ENCODE measurements at places on chromosomes 3 and 15. TPM values are rescaled to one million over a fixed set of nuclear protein-coding genes. Genes with fewer than 3 reads are reported as not detected.

RBP2 gene
- not detected for total RNA-seq

DNA sequence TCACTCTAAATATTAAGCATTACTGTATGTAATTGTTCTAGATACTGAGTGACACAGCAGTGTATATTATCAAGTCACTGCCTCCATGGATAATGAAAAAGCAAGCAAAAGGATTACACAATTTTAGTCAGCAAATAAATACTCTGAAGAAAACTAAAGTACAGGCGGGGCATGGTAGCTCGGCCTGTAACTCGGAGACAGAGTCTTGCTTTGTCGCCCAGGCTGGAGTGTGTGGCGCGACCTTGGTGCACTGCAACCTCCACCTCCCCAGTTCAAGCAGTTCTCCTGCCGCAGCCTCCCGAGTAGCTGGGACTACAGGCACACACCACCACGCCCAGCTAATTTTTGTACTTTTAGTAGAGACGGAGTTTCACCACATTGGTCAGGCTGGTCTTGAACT lies 32.7 kb downstream of the RBM6 start:
- H3K4me3 ChIP-seq = no peak overlapping the region
- peaks cover 5% of the 10 kb centered on the region for H3K36me3 ChIP-seq
- H3K4me1 ChIP-seq = no peaks in the 10 kb centered on the region

DNA sequence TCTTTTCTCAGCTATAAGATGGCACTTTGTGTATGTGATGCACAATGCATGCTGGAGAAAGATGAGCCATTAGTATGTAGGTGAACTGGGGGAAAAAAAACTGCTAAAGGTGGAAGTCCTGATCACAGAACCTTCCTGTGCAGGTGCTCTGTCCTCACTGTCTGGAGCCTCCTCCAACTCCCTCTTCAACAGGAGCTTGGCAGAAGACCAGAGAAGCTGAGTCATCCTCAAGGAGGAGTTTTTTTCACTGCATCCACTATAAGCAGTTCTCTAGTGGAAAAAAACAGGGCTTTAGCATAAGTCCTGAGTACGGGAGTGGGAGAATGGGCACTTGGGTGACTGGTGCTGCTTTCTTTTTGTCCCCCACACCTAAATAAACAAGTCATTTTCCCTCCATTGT lies 168.4 kb upstream of the CADPS start:
- no peaks in the 10 kb centered on the region for H3K36me3 ChIP-seq
- H3K27me3 ChIP-seq = no peaks in the 10 kb centered on the region
- no peak overlapping the region for H3K27ac ChIP-seq
- H3K4me1 ChIP-seq = no peaks in the 10 kb centered on the region
- H3K4me3 ChIP-seq = no peak overlapping the region
- DNase-seq = no peak

GPR149 gene
- not detected for total RNA-seq

DNA sequence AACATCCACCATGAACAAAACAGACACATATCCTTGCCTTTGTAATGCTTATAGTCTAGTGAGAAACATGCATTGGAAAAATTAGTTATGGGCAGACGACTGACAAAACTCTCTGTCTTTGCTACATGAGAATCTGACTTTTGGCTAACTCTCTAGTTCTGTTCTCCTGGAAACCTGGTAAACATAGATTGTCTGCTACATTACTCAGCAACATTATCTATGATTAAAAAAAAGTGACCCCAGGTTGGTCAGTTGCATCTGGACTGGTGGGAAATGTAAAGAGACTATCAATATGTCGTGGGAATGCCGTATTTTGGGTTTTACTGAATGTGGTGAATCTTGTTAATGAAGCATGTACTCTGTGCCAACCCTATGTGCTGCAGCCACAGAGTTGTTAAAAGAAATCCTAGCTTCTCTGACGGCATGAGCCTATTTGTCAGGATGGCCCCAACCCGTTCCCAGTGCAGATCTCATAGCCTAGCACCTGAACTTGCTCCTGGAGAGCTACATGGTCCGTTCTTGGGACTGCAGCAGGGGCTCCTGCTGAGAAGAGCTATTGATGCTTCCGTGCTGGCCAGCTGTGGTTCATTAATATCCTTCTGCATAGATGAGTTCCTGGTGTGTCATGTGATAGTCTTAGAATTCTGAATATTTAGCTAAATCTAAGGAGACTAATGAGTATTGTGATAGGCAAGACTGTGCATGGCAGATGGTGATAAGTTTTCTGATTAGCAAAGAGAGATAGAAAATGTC lies 311.7 kb upstream of the ZNF717 start:
- no peaks in the 10 kb centered on the region for H3K4me1 ChIP-seq
- H3K4me3 ChIP-seq = no peak overlapping the region
- H3K36me3 ChIP-seq = no peaks in the 10 kb centered on the region
- no peak for DNase-seq
- H3K27me3 ChIP-seq = no peaks in the 10 kb centered on the region

DNA sequence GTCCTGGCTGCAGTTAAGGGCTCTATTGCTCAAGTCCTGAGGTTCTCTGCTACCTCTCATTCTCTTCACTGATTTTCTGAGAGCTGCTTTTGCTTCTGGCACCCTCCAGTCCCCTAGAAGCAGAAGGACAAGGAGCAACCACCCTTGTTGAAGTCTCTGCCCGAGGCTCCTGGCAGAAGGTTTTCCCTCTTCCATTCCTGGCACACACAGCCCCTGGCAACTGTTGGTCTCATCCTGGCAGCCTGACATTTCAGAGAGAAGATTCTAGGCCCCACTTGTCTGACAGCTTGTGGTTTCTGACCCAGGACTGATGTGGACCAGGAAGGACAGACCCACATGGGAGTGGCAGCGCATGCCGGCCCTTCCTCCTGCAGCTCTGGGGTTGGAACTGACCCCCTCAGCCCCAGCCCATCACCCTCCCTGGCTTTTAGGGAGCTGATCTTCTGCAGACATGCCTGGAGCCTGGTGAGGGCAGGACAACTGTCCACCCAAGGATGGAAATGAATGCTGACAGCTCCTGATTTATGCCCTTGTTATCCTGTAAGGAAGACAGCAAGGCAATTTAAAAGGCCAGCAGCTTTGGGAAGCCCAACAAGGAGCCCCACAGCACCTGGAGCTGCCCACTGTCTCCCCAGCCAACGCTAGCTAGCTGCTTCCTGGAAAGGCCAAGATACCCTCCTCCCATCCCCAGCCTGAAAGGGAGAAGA lies 13.0 kb upstream of the NTRK3 start:
- no peak for DNase-seq
- no peak overlapping the region for H3K27ac ChIP-seq
- H3K4me3 ChIP-seq = no peak overlapping the region
- no peaks in the 10 kb centered on the region for H3K36me3 ChIP-seq
- no peaks in the 10 kb centered on the region for H3K4me1 ChIP-seq

DNA sequence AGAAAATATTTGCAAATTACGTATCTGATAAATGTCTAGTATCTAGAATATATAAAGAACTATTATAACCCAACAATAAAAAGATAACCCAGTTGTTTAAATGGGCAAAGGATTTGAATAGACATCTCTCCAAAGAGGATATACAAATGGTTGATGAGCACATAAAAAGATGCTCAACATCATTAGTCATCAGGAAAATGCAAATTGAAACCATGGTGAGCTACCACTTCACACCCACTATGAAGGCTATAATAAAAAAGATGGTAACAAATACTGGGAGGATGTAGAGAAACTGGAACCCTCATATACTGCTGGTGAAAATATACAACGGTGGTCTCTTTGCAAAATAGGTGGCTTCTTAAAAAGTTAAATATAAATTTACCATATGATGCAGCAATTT lies 28.0 kb downstream of the RAD51 start:
- no peaks in the 10 kb centered on the region for H3K27me3 ChIP-seq
- no peak for DNase-seq
- H3K36me3 ChIP-seq = no peaks in the 10 kb centered on the region
- no peak overlapping the region for H3K4me3 ChIP-seq

DNA sequence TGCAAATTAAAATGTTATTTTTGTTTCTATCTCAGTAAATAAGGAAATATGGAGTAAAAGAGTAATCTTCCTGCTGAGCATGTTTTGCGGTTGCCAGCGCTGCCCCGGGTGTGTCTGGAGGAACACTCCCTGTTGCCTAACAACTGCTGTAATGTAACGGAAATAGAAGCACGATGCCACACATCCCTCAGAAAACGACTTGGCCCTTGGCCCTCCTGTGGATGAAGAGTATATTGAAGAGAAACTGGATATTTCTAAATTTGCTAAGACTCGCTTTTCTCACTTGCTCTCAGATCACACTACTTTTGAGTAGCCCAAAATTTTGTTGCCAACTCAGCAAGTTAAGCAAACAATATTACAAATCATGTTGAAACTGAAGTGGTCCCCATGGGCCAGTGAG lies 18.9 kb downstream of the CX3CR1 start:
- no peak overlapping the region for H3K27ac ChIP-seq
- H3K4me3 ChIP-seq = no peak overlapping the region
- H3K4me1 ChIP-seq = no peaks in the 10 kb centered on the region
- H3K27me3 ChIP-seq = no peaks in the 10 kb centered on the region

DNA sequence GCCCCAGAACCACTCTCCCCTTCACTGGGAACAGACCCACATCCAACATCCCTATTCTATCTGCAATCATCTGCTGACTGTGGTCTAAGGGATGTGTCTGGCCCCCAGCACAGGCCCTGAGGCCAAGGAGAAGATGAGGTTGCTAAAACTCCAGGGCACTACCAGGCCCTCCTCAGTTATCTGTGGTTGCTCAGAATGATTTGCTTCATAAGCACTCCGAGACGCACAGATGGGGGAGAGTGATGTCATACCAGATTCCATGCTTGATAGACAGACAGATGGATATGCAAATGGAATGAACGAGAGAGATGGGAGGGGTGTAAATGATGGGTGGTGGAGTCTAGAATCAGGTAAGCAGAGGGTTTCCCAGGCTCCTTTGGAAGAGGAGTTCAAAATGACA lies 57.8 kb downstream of the CEMIP start:
- no peaks in the 10 kb centered on the region for H3K27me3 ChIP-seq
- no peak for DNase-seq
- H3K27ac ChIP-seq = no peak overlapping the region
- H3K4me3 ChIP-seq = no peak overlapping the region
- H3K4me1 ChIP-seq = no peaks in the 10 kb centered on the region

- DNase-seq = no peak
- no peaks in the 10 kb centered on the region for H3K27me3 ChIP-seq
- H3K36me3 ChIP-seq = no peaks in the 10 kb centered on the region
- H3K27ac ChIP-seq = no peak overlapping the region
- H3K4me3 ChIP-seq = no peak overlapping the region
Observed at GRCh38 chr3:172913911-172914655, 163.6 kb downstream of the ECT2 start.

DNA sequence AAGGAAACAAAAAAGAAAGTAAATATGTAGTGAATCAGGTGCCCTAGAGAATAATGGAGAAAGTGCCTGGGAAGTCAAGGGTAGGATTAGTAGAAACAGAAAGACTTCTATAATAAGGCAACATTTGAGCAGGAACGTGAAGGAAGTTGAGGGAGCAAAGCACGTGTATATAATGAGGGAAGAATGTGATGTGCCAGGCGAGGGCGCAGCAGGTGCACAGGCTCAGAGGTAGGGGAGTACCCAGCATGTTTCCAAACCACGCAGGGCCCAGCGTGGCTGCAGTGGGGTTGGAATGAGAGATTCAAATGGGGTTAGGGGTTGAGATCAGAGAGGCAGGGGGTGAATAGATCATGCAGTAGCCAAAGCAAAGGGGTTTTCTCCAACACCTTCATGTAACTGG lies 91.9 kb upstream of the VGLL4 start:
- H3K27me3 ChIP-seq = no peaks in the 10 kb centered on the region
- no peaks in the 10 kb centered on the region for H3K36me3 ChIP-seq
- H3K4me3 ChIP-seq = no peak overlapping the region
- H3K27ac ChIP-seq = no peak overlapping the region

- H3K27me3 ChIP-seq = no peaks in the 10 kb centered on the region
- H3K36me3 ChIP-seq = no peaks in the 10 kb centered on the region
- no peak overlapping the region for H3K27ac ChIP-seq
- H3K4me3 ChIP-seq = no peak overlapping the region
- DNase-seq = no peak
- H3K4me1 ChIP-seq = no peaks in the 10 kb centered on the region
Observed at GRCh38 chr3:27289769-27290413, 79.3 kb downstream of the NEK10 start.

GRCh38 chr3:24151594-24151993 lies 206.5 kb downstream of the NR1D2 start:
- no peak overlapping the region for H3K4me3 ChIP-seq
- H3K27me3 ChIP-seq = no peaks in the 10 kb centered on the region
- H3K36me3 ChIP-seq = no peaks in the 10 kb centered on the region
- no peak overlapping the region for H3K27ac ChIP-seq
- no peak for DNase-seq

DNA sequence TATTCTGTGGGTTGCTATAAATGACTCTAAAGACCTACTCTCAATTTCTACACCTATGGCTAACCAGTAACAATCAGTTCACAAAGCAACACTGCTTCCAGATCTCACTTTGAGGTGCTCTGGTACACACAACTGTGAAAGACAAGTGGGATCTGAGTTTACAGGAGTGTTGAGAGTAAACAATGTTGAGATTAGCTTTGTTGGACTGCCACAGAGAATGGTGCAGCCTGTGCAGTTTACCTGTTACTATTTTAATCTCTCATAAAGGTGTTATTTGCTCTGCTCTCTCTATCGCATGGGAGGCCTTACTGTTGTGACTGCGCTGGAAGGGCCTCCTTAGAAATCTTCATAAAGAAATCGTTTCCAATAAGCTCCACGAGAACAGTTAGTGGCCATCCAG lies 112.0 kb downstream of the SOX2 start:
- H3K27me3 ChIP-seq = no peaks in the 10 kb centered on the region
- no peak for DNase-seq
- H3K36me3 ChIP-seq = no peaks in the 10 kb centered on the region
- no peak overlapping the region for H3K4me3 ChIP-seq
- H3K4me1 ChIP-seq = no peaks in the 10 kb centered on the region

IL16 gene
- total RNA-seq = 6.8 TPM

DNA sequence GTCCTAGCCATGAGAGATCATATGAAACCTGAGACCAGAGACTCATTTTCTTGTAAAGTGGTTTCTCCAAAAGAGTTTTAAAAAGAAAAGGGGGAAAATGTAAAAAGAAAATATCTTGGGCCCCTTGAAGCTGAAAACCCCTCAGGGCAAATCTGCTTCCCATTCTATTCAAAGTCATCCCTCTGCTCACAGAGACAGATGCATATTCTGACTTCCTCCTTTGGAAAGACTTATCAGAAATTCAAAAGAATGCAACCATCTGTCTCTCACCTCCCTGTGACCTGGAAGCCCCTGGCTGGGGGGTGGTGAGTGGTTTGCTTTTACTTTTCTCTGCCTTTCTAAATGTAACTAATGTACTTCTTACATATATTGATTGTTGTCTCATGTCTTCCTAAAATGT lies 1154.8 kb downstream of the NSUN3 start:
- H3K4me1 ChIP-seq = no peaks in the 10 kb centered on the region
- no peak for DNase-seq
- no peaks in the 10 kb centered on the region for H3K36me3 ChIP-seq
- H3K4me3 ChIP-seq = no peak overlapping the region
- H3K27me3 ChIP-seq = no peaks in the 10 kb centered on the region

- no peak overlapping the region for H3K4me3 ChIP-seq
- H3K36me3 ChIP-seq = no peaks in the 10 kb centered on the region
- DNase-seq = no peak
- H3K27me3 ChIP-seq = no peaks in the 10 kb centered on the region
Observed at GRCh38 chr3:130737622-130738021, 9.0 kb downstream of the PIK3R4 start.

- H3K27me3 ChIP-seq = no peaks in the 10 kb centered on the region
- no peak for DNase-seq
- no peaks in the 10 kb centered on the region for H3K36me3 ChIP-seq
- no peak overlapping the region for H3K27ac ChIP-seq
- H3K4me1 ChIP-seq = no peaks in the 10 kb centered on the region
Observed at GRCh38 chr15:39709941-39710340, 72.7 kb downstream of the FSIP1 start.

- DNase-seq = no peak
- H3K4me3 ChIP-seq = no peak overlapping the region
- H3K4me1 ChIP-seq = no peaks in the 10 kb centered on the region
- H3K36me3 ChIP-seq = no peaks in the 10 kb centered on the region
- no peaks in the 10 kb centered on the region for H3K27me3 ChIP-seq
- no peak overlapping the region for H3K27ac ChIP-seq
Observed at GRCh38 chr3:135869439-135870105, 96.0 kb upstream of the PPP2R3A start.

Data from right lobe of liver (tissue), 6 donors.